ENCODE measurements at places on chromosomes 5 and 9.

DNA sequence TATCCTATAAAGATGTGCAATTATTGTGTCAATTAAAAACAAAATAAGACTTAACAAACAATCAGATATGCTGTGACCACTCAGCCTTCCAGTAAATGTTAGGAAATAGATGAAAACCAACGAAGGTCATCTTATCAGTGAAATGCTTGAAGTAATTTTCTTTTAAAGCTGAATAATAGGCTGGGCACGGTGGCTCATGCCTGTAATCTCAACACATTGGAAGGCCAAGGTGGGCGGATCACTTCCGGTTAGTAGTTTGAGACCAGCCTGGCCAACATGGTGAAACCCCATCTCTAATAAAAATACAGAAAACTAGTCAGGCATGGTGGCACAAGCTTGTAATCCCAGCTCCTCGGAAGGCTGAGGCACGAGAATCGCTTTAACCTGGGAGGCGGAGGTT lies 31.2 kb downstream of the NLN start:
- no peak for DNase-seq

DNA sequence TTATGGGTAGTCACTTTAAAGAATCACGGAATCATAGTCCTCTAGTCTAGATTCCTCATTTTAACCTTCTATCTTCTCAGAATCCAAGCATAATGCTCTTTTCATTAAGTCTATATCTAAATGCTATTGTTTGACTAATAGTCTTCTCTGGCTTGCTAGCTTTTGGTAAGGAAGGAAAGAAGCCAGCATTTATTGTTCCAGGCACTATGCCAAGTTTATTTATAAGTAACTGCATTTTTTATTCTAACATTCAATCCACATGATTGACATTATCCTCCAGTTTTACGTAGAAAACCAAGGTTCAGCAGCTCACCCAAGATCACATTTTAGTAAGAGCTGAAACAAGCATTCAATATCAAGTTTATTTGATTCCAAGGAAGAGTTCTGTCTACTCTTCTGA lies 254.2 kb downstream of the SAXO1 start:
- no peak for DNase-seq

DNA sequence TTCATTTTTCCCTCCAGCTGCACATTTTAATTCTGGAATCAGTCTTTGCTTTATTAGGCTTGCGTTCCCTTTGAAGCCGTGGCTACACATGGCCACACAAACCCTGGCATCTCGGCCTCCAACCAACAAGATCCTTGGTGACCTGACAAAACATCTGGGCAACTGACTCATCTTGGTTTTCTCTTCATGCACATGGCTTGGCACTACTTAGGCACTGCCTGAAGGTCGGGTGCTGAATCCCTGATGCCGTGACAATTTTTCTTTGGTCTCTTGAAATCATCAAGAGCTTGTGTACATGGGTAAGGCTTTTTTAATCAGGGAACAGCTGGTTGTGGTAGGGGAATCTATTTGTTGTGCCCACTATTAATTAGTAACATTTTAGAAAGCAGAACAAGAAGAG lies 16.0 kb upstream of the PAPPA start:
- DNase-seq = no peak

GRCh38 chr5:138303372-138303771 lies 28.2 kb downstream of the CDC25C start:
- no peak for DNase-seq

DNA sequence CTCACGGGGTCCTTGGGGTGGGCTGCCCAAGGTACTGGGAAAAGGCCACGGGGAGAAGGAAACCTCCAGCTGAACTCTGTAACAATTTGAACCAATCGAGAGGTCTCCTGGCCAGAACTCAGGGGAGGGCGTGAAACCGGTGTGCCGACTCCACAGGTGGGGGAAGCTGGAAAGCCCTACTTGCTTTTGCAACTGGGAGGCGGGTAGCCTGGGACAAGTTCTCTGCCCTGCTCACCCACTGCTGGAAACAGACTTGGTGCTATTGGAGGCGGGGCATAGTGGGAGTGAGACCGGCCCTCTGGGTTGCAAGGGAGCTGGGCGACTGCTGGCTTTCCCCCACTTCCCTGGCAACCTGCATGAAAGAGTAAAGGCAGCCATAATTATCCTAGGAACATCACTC lies 73.2 kb upstream of the SLIT3 start:
- DNase-seq = no peak

- DNase-seq = no peak
These were observed 36.2 kb downstream of the FBXL17 start for GRCh38 chr5:108345541-108346171.

GRCh38 chr5:52531105-52531504 lies 256.6 kb upstream of the ITGA1 start:
- no peak for DNase-seq

- DNase-seq = no peak
These were observed 47.8 kb downstream of the SUSD1 start for GRCh38 chr9:112127281-112127680.

DNA sequence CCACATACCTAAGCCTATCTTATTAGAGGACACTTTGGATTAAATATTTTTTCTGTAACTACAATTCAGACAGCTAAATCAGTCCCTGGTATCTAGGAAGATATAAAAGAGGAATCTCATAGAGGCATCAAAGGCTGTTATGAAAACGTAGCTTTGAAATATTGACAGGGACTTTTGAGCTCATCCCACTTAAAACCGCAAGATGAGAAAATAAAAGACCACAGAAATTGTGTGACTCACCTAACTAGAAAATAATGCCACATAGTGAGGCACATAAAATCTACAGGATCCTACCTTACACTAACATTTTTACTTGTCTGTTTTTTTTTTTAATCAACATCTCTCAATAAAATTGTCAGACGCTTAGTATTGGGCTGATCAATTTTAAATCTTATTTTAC lies 686.5 kb upstream of the COX7C start:
- no peak for DNase-seq

- no peak for DNase-seq
These were observed 101.0 kb downstream of the STARD4 start for GRCh38 chr5:111411301-111411700.

DNA sequence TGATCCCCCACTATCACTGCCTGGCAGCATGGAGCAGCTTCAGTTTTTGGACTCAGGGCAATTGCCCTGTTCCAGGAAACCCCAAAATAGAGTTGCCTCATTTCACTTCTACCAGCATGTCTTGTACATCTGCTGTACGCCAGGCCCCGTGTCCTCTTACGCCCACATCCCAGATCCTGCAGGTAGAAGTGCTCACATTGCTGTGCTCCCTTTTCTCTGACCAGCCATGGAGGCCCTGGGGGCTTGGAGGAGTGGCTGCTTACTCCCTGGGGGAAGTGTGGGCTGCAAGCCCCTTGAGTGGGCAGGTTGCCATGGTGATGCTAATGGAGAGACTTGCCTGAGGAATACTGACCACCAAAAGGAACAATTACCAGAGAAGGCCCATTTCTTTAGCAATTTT lies 55.6 kb upstream of the KCNIP1 start:
- no peak for DNase-seq

- DNase-seq = no peak
These were observed 139.9 kb downstream of the RFX3 start for GRCh38 chr9:3385871-3386270.

DNA sequence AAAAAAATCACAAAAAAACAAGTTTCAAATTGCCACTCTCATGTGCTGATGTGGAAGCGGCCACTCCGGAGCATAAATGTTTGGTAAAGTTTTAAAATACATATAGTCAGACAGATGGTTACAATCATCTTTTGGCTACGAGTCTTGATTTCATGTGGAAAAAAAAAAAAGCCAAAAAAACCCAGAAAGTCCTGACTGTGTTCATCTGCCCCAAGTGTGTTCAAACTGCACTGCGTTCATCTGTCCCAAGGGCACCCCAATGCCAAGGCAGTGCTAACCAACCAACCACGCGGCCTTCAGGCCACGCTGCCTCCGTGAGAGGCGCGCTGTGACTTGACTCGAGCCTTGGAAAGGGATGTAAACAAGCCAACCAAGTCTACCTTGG lies 127.1 kb downstream of the MYO10 start:
- DNase-seq = no peak

DNA sequence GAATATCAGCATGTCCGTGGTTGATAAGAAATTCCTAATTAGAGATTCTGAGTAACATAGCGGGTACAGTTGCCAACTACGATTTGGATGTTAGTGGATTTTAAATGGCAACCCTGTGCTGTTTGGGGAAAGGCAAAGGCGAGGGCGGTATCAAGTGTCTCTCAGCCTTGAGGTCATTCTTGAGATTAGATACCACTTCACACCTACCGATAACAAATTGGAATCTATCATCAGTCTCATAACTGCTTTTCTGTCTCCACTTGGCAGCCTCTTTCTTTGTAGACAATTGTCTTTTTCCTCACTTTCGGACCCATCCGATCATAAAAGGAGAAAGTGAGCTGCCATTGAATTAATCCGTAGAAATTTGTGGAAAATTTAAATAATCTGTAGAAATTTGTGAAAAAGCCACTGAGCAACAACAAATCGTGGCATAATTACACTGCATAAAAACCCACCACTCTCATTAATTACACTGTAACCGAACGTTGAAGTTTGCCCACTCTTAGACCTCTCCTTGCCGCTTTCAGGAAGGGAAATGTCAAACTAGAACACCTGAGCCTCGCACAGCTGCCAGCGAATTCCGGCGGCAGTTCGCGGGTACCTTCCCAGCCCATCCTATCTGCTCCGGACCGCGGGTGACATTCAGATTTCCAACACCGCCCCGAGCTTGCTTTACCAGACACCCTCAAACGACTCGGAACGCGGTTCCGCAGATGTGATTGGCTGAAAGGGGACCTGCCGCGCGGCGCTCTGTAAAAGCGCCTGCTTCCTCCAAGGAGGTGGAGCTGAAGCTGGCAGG lies 849 bp upstream of the RGMB start:
- peak; percentile 70 for DNase-seq

DNA sequence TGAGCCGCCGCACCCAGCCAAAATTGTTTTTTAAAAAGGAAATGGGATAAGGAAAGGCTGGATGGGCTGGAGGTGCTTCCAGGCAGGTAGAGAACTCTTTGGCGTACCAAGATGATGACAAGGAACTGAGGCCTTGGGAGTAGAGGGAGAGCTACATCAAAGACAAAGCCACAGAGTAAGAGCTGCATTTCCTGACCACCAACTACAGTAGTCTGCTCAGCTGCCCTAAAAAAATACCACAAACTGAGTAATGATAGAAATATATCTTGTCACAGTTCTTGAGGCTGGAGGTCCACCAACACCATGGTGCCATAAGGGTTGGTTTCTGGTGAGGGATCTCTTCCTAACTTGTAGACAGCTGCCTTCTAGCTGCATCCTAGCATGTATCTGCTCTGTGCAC lies 8.2 kb downstream of the OR1K1 start:
- no peak for DNase-seq

- DNase-seq = no peak
These were observed 377.0 kb upstream of the ACTBL2 start for GRCh38 chr5:57859626-57860025.

- DNase-seq = no peak
These were observed 3.1 kb downstream of the MRPL36 start for GRCh38 chr5:1796371-1797102.

DNA sequence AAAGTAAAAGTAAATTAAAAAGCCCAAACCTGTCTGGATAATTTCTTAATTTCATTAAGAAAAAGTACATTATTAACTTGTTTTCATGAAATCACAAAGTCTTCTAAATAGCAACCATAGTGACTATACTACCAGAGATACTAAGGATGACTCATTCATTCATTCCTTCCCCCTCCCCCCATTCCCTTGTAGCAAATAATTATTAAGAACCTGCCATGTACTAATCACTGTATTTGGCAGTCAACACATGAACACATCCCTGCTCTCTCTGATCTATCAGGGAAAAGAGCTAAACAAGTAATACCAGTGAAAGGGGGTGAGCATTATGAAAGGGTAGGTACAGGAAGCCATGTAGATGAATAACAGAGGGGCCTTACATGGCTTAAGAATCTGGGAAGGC lies 203.9 kb downstream of the CWC27 start:
- no peak for DNase-seq

- DNase-seq = no peak
These were observed 135.4 kb upstream of the IER5L start for GRCh38 chr9:129313331-129313955.

- DNase-seq = no peak
These were observed 162.8 kb downstream of the TLE1 start for GRCh38 chr9:81526587-81526986.

DNA sequence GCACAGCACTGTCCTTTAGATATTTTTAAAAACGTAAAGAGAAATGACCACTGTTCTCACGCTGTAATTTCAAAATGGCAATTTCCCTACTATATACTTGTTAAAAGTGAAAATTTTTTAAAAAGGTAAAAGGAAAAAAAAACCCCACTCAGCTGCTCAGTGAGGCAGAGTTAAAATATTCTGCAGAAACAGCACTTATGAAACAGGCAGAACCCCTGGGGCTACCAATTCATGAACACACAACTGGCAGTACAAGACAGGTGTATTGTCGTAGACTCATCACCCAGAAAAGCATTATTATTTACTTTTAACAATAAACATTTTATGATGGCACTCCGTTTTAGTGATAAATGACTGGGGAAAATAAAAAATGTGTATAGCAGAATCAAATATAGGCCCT lies 1.5 kb upstream of the RASGRF2 start:
- DNase-seq = no peak

GRCh38 chr5:75668445-75668844 lies 48.8 kb downstream of the POC5 start:
- DNase-seq = no peak

- DNase-seq = no peak
These were observed 43.6 kb downstream of the ROPN1L start for GRCh38 chr5:10485142-10485795.

GRCh38 chr9:129451669-129452068 lies 169.2 kb downstream of the C9orf50 start:
- no peak for DNase-seq

GRCh38 chr5:470961-471749 lies 28.2 kb downstream of the EXOC3 start:
- DNase-seq = no peak

- DNase-seq = peak; percentile 25
These were observed 35.0 kb downstream of the IPPK start for GRCh38 chr9:92634712-92635605.

DNA sequence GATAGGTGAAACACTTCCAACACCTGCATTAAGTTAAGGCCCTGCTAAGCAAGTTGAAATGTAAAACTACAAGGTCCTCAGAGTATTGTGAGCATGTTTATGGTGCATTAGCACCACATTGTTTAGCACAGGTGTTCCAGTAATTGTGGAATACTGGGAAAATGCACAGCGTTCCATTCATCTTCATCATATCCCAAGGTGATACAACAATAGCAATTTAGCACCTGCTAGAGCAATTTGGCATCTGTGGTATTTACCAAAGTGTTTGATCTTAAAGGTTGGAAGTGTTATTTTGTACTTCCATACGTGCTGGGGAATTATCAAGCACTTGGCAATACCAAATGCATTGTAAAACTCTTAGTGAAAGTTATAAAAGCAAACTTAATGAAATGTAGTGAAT lies 266.8 kb downstream of the CYLC2 start:
- DNase-seq = no peak

DNA sequence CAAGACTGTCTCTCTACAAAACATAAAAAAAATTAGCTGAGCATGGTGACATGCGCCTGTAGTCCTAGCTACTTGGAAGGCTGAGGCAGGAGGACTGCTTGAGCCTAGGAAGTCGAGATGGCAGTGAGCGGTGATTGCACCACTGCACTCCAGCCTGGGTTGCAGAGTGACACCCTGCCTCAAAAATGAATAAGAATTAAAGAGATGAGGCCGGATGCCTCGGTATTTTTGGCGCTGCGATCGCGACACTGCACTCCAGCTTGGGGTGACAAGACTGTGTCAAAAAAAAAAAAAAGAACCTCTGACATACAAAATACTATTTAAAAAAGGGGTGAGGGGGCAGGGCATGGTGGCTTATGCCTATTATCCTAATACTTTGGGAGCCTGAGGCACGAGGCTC lies 7.3 kb downstream of the GPBP1 start:
- no peak for DNase-seq

GRCh38 chr5:21826884-21827283 lies 1026.3 kb downstream of the CDH12 start:
- DNase-seq = no peak
